ENCODE measurements at places on chromosomes 4 and X.

DNA sequence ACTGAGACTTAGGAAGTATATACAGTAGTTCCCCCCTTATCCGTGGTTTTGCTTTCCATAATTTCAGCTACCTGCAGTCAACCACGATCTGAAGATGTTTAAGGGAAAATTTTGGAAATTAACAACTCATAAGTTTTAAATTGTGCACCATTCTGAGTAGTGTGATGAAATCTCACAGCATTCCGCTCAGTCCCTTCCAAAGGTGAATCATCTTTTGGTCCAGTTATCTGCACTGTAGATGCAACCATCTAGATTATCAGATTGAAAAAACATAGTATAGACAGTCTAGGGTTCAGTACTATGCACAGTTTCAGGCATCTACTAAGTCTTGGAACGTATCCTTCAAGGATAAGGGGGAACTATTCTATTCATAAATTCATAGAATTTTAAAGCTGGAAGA, 109.0 kb downstream of the ANXA3 start:
- no peak for DNase-seq

DNA sequence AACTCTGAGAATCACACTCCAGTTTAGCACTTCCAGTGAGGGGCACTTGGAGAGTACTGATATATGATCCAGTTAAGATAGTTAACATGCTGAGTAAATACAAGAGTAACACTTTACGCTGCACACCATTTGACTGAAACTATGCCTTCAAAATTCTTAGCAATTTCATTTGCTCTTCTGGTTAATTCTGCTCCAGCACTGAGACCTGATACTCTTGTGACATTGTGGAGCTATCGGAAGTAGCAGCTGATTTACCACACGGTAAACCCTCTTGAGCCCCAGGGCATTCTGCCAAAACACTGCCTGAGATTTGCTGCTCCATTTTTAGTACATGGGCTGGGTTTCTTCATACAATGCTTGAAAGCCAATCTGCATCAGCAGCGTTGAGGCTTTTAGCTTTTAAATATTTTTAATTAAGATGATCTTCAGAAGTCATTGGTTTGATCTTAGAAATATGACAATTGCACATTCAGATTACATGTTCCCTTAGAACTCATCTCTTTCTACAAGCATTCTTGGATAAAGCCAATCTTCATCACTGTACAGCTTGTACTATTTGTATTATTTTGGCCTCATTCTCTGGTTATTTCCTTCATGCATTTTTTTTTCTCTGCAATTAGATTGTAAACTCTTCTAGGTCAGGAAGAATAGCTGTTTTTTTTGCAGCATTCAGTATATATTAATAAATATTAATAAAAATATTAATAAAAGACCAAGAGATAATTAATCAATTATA, 67.8 kb upstream of the ETNPPL start:
- DNase-seq = no peak

DNA sequence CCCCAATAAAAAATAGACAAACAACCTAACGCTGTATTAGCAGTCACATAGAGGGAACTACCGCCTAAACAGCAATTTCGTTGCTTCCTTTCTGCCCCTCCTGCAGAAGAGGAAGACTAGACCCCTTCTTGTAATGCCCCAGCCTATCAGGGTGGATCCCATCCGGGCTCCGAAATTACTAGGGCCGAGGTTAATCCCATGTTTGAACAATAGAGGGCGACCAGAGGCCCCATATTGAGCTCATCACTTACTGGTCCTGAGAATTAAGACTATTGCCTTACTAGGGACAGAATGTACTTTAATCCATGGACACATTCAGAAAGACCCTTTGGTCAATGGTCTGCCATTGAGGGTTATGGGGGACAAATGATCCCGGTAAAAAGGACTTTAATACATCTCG, 11.8 kb upstream of the ZNF630 start:
- DNase-seq = peak; percentile 16

- no peak for DNase-seq
Measured at GRCh38 chr4:41410049-41410448, 127.9 kb upstream of the LIMCH1 start.

DNA sequence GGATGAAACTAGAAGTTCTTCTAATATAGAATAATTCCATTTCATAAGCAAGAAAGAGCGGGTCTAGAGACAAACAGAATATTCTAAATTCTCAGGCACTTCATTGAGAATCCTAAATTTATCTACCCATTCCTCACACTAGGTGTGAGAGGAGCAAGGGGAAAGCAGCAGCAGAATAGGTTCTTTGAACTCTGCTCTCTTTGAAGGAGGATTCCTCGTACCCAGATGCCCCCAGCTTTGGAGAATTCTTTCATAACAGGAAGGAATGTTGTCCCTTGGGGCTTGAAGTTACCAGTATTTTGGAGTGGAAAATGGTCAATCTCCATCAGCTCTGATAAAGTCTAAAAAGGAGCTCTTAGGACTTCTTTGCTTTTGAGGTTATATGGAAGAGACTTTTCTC, 59.7 kb upstream of the RASGEF1B start:
- no peak for DNase-seq

DNA sequence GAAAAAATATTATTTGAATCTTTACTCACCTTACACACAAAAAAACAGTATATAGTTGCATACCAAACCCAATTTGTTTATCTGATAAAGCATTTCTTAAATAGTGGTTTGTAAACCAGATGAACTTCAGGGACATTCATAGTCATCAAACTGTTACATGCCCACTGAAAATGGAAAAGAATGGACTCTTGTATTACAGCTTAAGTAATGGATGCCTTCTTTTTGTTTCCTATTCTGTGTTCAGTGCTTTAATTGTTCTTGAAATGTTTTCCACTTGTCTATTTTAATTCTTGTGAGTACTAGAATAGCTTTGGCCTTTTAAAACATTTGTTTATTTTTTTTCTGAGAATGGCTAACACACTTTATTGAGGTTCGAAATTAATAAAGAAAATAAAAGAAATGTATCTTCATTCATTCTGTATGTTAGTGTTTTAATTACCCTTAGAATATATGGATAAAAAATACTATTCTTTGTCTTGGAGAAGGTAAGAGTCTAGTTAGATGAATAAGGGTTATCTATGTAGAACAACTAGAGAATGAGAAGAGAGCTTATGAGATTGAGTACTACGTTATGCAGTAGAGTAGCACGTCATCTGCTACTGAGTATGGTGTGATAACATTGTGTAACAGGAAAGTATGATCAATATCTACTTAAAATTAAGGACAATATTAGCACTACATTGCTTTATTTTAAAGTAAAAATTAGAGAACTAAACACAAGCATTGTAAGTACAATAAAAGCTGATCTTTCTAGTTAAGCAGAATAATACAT, 9.9 kb downstream of the CPEB2 start:
- no peak for DNase-seq

- DNase-seq = no peak
Measured at GRCh38 chr4:172813359-172813923, 355.2 kb upstream of the GALNT7 start.

GRCh38 chrX:71815121-71815905, 52.2 kb downstream of the CXorf49B start:
- no peak for DNase-seq

DNA sequence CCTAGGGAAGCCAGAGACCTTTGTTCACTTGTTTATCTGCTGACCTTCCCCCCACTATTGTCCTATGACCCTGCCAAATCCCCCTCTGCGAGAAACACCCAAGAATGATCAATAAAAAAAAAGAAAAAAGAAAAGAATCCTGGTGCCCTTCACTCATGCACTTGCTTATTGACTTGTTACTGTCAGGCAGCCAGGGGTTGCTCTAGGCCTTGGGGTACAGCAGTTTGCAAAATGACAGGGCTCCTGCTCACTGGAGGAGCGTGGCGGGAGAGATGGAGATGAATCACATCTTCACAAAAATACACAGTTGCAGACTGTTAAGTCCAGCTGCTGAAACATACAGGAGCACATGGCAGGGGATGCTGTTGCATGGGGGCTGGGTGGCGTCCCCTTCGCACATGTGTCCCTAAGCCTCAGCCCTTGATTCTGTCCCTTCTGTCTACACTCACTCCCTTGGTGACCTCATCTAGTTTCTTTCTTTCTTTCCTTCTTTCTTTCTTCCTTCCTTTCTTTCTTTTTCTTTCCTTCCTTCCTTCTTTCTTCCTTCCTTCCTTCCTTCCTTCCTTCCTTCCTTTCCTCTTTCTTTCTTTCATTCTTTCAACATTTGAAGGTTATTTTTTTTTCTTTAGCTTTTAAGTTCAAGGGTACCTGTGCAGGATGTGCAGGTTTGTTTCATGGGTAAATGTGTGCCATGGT, 16.9 kb upstream of the TMEM271 start:
- no peak for DNase-seq

DNA sequence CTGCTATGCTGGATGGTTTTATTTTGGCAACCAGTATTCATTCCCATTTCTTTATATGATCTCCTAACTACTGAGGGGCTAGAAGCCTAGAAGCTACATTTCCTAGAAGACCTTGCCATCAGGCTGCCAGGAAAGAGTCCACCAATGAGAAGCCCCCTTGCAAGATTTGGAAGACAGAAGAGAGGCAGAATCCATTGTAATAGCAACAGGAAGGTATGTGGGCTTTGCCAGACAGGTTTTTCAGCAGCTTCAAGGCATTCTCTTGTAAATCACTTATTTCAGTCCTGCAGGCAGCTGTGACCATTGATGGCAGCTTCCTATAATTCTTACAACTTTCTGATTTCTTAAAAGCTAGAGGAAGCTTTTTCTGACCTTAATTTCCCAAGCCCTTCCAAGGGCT, 148.3 kb upstream of the NHS start:
- no peak for DNase-seq

- no peak for DNase-seq
Measured at GRCh38 chr4:52837716-52838558, 24.2 kb upstream of the RASL11B start.

GRCh38 chrX:19636980-19637379, 121.7 kb upstream of the MAP3K15 start:
- DNase-seq = no peak

- DNase-seq = no peak
Measured at GRCh38 chrX:17495052-17495451, 120.1 kb downstream of the NHS start.

DNA sequence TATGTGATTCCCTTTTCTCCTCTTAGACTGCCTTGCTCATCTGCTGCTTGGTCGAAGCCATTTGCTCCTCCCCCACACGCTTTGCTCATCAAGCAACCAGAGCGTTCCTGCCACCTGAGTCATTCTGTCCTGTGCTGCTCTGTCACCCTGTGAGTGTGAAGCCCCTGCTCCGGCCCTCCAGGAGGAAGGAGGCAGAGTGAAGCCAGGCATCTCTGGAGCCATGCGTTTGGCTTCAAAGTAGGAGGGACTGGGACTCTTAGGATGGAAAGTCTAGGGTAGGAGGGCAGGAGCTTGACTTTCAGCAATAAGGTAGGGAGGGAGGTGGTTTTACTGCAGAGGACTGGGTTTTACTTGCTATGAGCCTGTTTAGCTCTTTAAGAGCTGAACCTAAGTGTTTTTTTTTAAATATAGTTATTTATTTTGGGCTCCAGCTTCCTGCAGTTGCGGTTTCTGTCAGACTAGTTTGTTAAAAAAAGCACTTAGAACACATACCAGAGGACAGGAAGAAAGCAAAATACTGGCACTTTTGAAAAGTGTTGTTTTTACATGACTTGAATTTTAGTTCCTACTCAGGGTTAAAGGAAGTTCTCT, 63.6 kb downstream of the SPINK2 start:
- DNase-seq = peak; percentile 84

- DNase-seq = no peak
Measured at GRCh38 chrX:10052906-10053625, 85.9 kb downstream of the CLDN34 start.

GRCh38 chr4:10495651-10496050, 38.4 kb upstream of the ZNF518B start:
- DNase-seq = no peak

DNA sequence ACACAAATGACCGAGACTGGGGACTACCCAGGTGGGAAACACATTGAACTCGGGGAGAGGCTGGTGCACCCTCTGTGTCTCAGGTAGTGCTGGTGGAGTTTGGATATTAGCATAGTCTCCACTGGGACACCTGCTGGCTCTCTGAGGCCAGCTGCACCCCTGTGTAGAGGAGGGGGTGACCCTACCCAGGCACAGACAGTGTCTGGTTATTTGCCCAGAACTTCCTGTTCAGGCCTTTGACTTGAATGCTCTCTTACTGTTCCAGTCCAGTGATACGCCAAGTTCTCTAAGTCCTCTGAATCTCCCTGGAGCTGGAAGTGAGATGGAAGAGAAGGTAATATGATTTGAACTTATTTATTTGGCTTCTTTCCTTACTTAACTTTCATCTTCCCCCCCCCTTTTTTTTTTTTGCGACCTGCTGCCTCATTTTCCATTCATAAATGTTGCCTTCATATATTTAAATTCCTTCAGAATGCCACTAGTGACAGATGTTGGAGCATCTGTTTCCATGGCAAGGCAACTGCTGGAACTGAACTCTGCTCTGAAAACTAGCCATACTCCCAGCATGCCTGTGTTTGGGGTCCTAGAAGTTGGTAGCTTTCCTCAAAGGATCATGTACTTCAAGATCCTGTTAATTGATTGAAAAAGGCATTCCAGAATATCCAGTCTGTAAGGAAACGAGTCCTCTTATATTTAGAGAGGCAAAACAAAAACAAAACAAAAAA, 76.7 kb downstream of the AASDH start:
- no peak for DNase-seq

DNA sequence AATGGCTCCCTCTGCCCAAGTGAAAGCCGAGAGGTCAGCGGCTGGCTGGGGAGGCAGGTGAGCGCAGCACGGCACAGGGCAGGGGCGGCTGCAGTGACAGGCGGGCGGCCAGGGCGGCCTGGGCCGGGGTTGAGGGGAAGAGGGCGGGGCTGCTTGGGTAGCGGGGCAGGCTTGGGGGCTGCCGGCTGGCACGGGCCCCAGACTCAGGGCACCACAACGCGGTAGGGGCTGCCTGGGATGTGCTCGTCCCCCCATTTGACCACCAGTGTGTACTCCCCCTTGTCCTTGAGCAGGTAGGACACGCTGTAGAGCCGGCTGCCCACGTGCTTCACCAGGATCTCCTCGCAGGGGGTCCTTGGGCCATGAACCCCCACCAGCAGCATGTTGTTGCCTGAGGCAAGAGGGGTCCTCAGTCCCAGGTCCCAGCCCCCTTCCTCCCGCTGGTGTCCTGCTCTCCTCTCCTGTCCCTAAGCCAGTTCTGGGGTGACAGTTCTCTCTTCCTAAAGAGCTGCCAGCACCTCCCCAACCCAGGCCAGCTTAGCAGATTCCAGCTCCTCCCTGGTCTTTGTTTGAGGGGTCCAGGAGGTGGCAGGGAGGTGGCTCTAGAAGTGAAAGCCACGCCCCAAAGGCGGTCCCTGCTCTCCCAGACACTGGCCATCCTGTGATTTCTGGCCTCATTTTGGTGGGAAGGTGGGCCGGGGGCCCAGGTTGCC, 25.6 kb downstream of the FLNA start:
- no peak for DNase-seq

DNA sequence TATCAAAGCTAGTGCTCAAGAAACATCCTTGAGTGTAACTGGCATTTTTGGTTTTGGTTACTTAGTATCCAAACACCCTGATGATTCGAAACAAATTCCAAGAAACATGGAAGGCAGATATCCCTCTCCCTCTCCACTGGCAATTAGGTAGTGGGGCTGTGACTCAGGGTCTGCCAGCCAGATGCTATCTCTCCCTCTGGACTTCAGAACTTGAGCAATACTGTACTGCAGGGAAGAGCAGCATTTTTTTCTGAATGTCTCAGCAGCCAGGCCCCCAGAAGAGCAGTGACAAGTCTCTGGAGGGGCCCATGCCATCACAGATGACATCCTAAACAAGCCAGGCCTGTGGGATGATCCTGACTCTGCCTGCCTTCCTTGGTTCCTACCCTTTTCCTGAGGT, 37.3 kb upstream of the BCORL1 start:
- DNase-seq = no peak

Data from dermis microvascular lymphatic vessel endothelial cell (primary cell).